ENCODE measurements at places on chromosomes 3 and 15.

GRCh38 chr15:38517312-38517975, 47.2 kb downstream of the RASGRP1 start:
- no peak for DNase-seq

DNA sequence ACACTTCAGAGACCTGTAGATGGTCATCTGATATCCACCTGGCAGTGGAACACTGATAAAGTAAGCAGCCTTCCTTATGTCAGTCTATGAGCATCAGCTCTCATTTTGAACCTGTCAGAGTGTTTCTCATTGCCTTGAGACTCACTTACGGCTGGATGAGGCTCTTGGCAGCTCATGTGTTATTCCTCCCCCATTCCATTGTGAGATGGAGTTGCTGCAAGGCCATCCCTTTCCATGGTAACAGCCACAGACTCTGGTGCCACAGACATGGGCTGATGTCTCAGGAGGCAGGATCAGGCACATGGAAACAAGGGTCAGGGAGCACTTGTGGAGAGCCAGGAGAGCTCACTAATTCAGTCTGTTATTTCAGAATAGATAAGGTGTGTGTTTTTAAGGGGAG, 11.9 kb downstream of the KCNAB1 start:
- DNase-seq: no peak

- DNase-seq: no peak
These were observed 43.9 kb downstream of the NR2C2 start for GRCh38 chr3:14991151-14991742.

DNA sequence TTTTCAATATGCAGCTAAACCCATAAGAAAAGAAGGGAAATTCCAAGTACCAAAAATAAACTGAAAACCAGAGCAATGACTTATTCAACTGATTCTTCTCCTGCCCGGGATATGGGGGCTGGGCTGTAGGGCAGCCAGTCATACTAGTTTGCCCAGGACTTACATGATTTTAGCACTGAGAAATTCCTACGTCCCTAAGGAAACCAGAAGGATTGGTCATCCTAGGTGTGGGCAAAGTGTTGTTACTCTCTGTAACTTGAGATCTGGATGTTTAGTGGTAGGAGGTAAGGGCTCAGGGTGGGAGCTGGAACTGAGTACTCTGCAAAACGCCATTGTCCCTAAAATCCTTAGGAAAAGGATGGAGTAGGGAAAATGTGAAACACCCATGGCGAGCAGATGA, 1.2 kb upstream of the DAZL start:
- no peak for DNase-seq

- DNase-seq: peak; percentile 42
These were observed 563 bp downstream of the PXYLP1 start for GRCh38 chr3:141231952-141232823.

GRCh38 chr3:55959471-55960080, 472.5 kb upstream of the WNT5A start:
- no peak for DNase-seq

GRCh38 chr3:120370463-120370862, 21.3 kb upstream of the LRRC58 start:
- no peak for DNase-seq

Measured in activated CD4-positive, alpha-beta T cell treated with anti-CD3 and anti-CD28 coated beads, Interleukin-2, amount 50 U/mL, for 48 hours (primary cell).